ENCODE measurements at places on chromosomes 4 and X. TPM values are rescaled to one million over a fixed set of nuclear protein-coding genes. Genes with fewer than 3 reads are reported as not detected.

- DNase-seq: no peak
- H3K4me3 ChIP-seq: no peak overlapping the region
- H3K36me3 ChIP-seq: no peaks in the 10 kb centered on the region
- H3K27me3 ChIP-seq: no peaks in the 10 kb centered on the region
- H3K4me1 ChIP-seq: no peaks in the 10 kb centered on the region
Observed at GRCh38 chr4:183926950-183927349, 21.8 kb downstream of the STOX2 start.

GRCh38 chrX:50988649-50989048, 78.1 kb downstream of the BMP15 start:
- no peaks in the 10 kb centered on the region for H3K4me1 ChIP-seq
- no peaks in the 10 kb centered on the region for H3K27me3 ChIP-seq
- no peaks in the 10 kb centered on the region for H3K36me3 ChIP-seq
- H3K27ac ChIP-seq: no peak overlapping the region

GRCh38 chrX:40243755-40244515, 146.2 kb upstream of the BCOR start:
- DNase-seq: no peak
- H3K36me3 ChIP-seq: no peaks in the 10 kb centered on the region
- no peak overlapping the region for H3K27ac ChIP-seq
- no peaks in the 10 kb centered on the region for H3K4me1 ChIP-seq

DNA sequence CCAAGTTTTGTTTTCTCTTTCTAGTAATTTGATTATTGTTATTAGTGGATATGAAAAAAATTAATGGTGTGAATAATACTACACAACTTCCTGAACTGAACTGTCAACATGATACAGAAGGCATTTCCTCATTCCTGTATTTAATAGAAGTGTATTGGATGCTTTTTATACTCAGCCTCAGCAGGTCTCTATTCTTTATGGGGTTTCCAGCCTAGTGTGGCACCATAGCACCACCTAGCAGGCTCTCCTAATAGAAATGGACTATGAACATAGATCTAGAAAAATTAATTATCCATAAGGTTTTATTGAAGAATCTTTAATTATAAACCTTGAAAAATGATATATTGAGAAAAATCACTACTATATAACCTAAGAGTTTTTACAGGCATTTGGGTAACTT, 52.4 kb downstream of the GLRB start:
- H3K4me1 ChIP-seq: no peaks in the 10 kb centered on the region
- no peaks in the 10 kb centered on the region for H3K27me3 ChIP-seq
- no peak for DNase-seq
- H3K36me3 ChIP-seq: no peaks in the 10 kb centered on the region
- no peak overlapping the region for H3K4me3 ChIP-seq

- H3K27me3 ChIP-seq: no peaks in the 10 kb centered on the region
- H3K27ac ChIP-seq: no peak overlapping the region
Observed at GRCh38 chr4:54098375-54098774, 1.6 kb upstream of the GSX2 start.

REELD1 gene
- total RNA-seq: not detected

P2RY10 gene
- total RNA-seq: 0.24 TPM

VCX gene
- not detected for total RNA-seq

DNA sequence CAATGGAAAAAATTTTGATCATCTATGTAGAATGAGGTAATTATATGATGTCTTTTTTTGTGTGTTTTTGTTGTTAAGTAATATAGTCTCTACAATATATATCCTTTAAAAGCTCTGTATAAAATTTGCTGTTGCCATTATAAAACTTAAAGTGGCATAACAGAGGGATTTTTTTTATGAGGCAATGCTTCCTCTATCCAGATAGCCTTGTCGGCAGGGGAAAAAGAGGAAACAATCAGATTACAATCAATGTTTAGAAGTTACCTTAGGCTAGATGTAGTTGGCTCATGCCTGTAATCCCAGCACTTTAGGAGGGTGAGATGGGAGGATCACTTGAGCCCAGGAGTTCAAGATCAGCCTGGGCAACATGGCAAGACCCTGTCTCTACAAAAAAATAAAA, 86.8 kb downstream of the DIAPH2 start:
- no peak for DNase-seq
- no peak overlapping the region for H3K4me3 ChIP-seq
- H3K4me1 ChIP-seq: peaks cover 2% of the 10 kb centered on the region
- no peak overlapping the region for H3K27ac ChIP-seq

- no peaks in the 10 kb centered on the region for H3K4me1 ChIP-seq
- H3K27ac ChIP-seq: no peak overlapping the region
- no peaks in the 10 kb centered on the region for H3K27me3 ChIP-seq
- no peak for DNase-seq
- H3K36me3 ChIP-seq: no peaks in the 10 kb centered on the region
Observed at GRCh38 chr4:105808030-105808749, 87.1 kb upstream of the NPNT start.

NONO gene
- 209 TPM for total RNA-seq

- H3K36me3 ChIP-seq: no peaks in the 10 kb centered on the region
- H3K27ac ChIP-seq: no peak overlapping the region
- H3K4me1 ChIP-seq: no peaks in the 10 kb centered on the region
- H3K27me3 ChIP-seq: no peaks in the 10 kb centered on the region
Observed at GRCh38 chrX:21778236-21778635, 20.3 kb upstream of the SMPX start.

DNA sequence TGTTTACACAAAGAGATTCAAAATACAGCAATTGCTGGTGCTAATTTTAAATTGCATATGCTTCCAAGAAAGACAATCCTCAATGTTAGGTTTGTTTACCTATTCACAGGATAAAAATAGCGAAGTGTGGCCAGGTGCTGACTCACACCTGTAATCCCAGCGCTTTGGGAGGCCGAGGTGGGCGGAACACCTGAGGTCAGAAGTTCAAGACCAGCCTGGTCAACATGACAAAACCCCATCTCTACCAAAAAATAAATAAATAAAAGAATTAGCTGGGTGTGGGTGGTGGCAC, 77.7 kb downstream of the OPHN1 start:
- H3K36me3 ChIP-seq: no peaks in the 10 kb centered on the region
- no peaks in the 10 kb centered on the region for H3K4me1 ChIP-seq
- no peak overlapping the region for H3K4me3 ChIP-seq
- no peaks in the 10 kb centered on the region for H3K27me3 ChIP-seq
- no peak for DNase-seq

DNA sequence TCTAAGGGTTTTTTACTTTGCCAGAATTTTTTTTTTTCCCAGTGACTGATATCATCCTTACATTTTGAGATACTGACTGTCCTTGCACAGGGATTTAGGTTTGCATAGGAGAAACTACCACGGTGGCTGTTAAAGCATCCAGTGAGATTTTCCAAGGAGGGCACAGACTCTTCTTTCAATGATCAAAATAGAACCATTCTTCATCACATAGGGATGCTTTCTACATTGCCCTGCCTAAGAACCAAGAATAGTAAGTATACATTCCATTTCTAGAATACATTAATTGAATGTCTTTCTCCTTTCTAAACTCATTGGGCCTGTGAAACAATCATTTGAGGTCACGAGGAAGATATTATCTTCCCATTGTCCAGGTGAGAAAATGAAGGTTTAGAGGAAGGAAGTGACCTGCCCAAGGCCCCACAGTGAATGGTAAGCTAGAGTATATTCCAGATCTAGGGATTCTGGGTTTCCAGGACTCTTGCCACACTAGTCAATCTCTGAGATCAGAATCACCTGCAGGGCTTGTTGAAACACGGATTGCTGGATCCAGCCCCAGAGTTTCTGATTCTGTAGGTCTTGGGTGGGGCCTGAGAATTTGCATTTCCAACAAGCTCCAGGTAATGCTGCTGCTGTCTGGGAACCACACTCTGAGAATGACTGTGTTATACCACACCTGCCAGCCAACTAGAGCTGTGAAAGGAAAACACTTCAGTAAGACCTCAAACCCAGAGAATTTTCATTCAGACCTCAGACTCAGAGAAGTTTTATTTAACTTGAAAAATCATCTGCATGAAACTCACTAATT, 17.7 kb upstream of the TMEM154 start:
- H3K4me1 ChIP-seq: no peaks in the 10 kb centered on the region
- DNase-seq: no peak
- no peaks in the 10 kb centered on the region for H3K36me3 ChIP-seq
- H3K27me3 ChIP-seq: no peaks in the 10 kb centered on the region
- H3K27ac ChIP-seq: no peak overlapping the region
- no peak overlapping the region for H3K4me3 ChIP-seq

- no peak overlapping the region for H3K27ac ChIP-seq
- H3K4me1 ChIP-seq: no peaks in the 10 kb centered on the region
- no peak overlapping the region for H3K4me3 ChIP-seq
- no peak for DNase-seq
- H3K36me3 ChIP-seq: no peaks in the 10 kb centered on the region
- H3K27me3 ChIP-seq: no peaks in the 10 kb centered on the region
Observed at GRCh38 chrX:84221181-84221580, 33.2 kb upstream of the RPS6KA6 start.

DNA sequence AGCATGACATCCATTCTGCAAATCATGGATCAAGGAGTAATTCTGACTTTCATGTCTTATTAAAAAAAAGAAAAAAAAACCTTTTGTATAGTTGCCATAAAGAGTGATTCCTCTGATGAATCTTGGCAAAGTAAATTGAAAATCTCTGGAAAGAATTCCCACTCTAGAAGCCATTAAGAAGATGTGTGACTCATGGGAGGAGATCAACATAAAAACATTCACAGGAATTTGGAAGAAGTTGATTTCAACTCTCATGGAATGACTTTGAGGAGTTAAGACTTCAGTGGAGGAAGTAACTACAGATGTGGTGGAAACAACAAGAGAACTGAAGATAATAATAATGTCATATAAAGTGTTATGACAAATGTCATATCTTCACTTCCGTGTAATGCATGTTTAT, 204.2 kb downstream of the PABPC4L start:
- H3K27me3 ChIP-seq: no peaks in the 10 kb centered on the region
- no peak for DNase-seq
- H3K4me1 ChIP-seq: no peaks in the 10 kb centered on the region

Data from ovary (tissue), 10 donors.